ENCODE measurements at places on chromosomes 13 and 19. TPM values are rescaled to one million over a fixed set of nuclear protein-coding genes. Genes with fewer than 3 reads are reported as not detected.

C1QTNF9B gene
- not detected for total RNA-seq

KLHL1 gene
- not detected for total RNA-seq

ZNF223 gene
- 2.8 TPM for total RNA-seq

METTL21C gene
- total RNA-seq = not detected

KLF5 gene
- total RNA-seq = 1.8 TPM

Measured in lung microvascular endothelial cell (primary cell).